SW 1271 (cell line): ENCODE measurements at places on chromosomes 1 and 21.

GRCh38 chr1:92478393-92478792, 8.3 kb downstream of the GFI1 start:
- no peak for DNase-seq

- DNase-seq = peak; percentile 29
Measured at GRCh38 chr1:65687428-65688214, 105.1 kb upstream of the PDE4B start.

DNA sequence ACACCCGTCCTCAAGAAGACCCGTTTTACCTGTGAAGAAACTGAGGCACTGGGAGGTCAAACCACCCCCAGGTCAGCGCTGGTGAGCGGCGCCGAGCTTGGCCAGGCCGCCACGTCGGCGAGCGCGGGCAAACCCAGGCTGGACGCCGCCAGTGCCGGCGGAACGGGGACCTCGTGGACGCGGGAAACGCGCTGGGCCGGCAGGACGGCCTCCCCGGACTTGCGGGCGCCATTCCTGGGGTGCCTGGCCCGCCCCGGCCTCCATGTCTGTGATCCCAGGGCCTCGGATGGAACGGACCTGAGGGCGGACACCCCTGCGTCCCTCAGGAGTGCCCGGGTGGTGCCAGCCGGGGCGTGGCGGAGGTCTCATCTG, 764 bp upstream of the SUMO3 start:
- no peak for DNase-seq

GRCh38 chr1:248840946-248841345, 2.9 kb downstream of the ZNF672 start:
- DNase-seq = no peak

DNA sequence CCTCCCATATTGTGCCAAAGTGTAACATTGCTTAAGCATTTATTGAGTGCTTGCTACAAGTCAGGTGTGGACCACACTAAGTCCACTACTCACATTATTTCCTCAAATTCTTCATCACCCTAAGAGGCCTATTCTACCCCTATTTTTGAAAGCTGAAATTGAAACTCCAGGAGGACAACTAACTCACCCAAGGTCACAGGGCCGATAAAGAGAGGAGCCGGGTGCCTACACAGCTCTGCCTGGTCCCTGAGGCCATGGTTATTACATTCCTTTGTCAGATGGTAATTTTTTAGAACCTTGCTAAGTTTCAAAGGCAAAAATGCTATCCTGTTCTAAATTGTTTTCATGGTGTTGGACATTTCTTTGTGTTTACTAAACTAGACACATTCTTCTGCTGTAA, 24.2 kb upstream of the KLHDC8A start:
- DNase-seq = no peak

GRCh38 chr1:115678141-115678540, 36.4 kb downstream of the VANGL1 start:
- no peak for DNase-seq

DNA sequence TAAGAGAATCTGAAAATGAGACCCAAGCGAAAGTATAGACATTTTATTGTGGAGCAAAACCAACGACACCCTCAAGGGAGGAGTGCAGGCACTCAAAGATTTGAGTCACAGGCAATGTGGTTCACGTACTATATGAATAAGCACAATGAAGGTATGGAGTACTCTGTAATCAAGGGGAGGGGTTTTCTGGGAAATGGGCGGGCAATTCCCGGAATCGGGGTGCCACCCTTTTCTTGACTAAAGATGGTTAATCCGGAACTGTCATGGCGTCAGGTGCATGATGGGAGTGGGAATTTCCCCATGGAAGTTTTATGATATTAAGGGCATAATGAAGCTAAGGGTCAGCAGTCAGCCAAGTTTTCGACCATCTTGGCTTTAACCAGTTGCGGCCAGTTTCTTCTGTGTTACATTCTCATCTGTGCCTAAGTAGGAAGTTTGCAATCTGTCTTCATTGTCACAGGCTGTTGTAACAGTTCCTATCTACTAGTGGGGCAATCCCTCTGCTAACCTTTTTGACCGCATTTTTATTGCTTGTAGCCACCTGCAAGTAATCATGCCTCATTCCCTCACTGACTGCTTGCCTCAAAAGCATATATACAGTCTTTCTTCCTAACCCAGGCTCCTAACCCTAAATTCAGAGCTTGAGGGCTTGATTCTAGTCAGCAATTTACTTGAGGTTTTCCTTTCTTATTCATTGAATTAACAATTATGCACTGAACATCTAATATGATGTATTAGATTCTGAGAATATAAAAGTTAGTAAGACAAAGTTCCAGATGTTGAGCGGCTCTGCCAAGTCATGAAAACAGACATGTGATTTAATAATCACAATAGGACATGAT, 775 bp upstream of the AIM2 start:
- DNase-seq = no peak

GRCh38 chr1:36350659-36351226, 27.3 kb upstream of the EVA1B start:
- peak; percentile 66 for DNase-seq

DNA sequence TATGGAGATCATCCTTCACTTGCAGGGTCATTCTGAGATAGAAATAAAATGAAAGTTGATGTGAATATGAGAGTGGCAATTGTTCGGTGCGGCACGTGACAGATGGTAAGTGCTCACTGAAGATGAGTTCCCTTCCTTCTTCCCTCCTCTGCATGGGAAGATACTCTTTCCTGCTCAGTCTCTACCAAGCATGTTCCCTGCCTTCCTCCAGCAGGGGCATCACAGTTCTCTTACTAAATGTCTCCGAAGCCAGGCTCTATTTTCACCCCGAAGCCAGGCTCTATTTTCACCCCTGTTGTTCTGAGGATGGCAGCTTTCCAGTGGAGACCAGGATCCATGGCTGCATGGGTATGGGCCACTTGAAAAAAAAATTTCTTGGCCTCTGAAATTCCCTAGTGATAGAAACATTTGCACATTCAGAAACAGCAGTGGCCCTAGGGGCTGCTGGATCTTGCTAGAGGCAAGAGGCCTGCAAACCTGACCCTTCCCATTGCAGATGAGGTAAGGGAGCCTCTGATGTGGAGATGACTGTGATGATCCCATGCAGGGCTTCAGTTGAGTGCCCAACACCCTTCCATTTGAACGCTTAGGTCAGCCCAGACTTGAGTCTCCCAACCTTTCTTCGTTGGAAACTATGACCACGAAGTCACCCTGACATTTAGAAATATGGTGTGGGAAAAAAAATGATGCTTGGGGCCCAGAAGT, 123.7 kb upstream of the HMGB4 start:
- DNase-seq = no peak

DNA sequence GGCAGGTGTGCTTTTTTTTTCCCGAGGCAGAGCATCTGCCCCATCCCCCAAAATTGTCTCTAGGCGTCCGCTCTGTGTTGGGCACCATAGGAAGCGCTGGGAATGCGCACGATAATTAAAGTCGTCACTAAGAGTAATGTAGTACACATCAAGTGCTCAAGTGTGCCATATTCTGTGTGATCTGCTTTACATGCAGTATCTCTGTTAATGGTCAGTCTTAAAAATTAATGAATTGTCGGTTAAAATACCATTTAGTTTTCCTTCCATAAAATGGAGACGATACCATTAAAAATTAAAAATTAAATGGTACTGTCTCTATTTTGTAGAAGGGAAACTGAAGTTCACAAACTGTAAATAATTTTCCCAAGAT, 544 bp upstream of the CCT8 start:
- DNase-seq = no peak

GRCh38 chr1:31243501-31244286, 4.0 kb upstream of the NKAIN1 start:
- no peak for DNase-seq

DNA sequence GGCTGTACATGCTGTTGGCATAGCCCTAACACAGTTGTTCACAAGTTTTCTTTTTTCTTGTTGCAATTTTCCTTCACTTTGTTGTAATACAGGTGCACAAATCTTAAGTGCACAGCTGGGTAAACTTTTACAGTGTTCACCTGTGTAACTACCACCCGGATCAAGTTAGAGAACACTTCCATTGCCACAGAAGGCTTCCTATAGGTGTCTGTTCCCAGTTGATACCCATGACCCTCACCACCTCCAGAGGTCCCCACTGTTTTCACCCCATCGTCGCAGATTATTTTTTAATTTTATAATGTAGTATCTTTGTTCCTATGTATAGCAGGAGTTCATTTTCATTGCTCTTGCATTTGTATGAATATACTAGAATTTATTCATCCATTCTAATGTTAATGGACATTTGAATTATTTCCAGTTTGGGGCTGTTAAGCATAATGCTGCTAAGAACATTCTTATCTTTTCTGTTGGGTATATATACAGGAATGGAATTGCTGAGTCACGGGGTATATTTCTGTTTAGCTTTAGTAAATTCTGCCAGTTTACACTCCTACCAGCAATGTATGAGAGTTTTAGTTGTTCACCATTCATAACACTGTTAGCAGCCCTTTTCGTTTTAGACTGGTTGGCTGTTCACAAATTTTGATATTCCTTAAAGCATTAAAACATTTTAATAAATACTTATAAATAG, 16.4 kb downstream of the SPRTN start:
- DNase-seq = no peak

GRCh38 chr1:119885903-119886783, 10.2 kb downstream of the ADAM30 start:
- DNase-seq = peak; percentile 8

DNA sequence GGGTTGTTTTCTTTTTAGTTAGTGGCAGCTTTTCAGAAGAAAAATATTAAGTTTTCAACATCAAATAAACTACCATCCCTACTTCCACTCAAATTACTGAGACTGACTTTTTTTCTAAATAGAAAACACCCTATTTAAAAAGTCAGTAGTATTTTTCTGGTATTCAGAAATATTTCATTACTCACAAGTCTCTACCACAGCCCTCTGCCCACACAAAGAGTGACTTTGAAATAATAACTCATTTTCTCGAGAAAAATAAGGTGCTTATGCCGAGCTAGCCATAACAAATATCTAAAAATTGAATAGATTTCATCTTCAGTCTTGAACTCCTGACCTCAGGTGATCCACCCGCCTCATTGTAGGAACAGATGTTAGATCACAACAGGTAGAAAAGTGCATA, 41.8 kb upstream of the USP25 start:
- DNase-seq = no peak

DNA sequence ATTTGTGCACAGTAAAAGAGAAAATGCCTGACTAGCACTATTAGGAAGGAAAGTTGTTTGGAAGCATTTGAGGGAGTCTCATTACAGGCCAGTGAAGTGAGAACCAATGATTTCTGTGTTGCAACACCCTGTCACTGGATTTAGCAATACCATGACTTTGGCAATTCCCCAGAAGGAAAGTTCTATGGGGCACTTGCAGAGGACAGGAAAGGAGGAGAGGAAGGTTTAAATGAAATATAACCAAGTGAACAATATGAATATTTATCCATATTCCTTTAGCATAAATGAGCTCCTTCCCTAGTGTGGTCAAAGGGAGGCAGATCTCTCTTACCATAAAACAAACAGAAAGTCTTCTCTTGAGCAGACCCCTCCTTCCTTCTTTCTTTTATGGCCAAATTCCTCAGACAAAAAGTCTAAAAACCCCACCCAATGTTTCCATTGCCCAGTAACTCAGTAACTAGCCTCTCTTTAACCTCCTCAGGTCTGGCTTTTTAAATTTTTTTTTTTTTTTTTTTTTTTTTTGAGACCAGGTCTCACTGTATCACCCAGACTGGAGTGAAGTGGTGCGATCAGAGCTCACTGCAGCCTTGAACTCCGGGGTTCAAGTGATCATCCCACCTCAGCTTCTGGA, 5.5 kb downstream of the TLR5 start:
- no peak for DNase-seq

- peak; percentile 78 for DNase-seq
Measured at GRCh38 chr1:9275567-9276034, 17.1 kb upstream of the SPSB1 start.

DNA sequence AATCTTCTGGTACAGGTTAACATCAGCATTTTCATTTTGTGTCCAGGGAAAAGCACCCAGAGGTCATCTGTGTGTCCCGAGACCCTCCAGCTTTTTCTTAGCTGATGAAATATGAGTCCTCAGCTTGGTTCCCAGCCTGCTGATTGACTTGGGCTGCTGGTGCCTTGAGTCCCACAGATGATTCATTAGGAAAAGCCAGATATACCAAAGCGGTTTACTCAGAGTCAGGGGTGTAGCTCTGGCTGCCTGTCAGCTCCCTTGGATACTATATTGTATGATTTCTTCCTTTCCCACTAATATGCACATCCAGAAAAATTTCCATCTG, 43.7 kb upstream of the MAB21L3 start:
- DNase-seq = no peak

DNA sequence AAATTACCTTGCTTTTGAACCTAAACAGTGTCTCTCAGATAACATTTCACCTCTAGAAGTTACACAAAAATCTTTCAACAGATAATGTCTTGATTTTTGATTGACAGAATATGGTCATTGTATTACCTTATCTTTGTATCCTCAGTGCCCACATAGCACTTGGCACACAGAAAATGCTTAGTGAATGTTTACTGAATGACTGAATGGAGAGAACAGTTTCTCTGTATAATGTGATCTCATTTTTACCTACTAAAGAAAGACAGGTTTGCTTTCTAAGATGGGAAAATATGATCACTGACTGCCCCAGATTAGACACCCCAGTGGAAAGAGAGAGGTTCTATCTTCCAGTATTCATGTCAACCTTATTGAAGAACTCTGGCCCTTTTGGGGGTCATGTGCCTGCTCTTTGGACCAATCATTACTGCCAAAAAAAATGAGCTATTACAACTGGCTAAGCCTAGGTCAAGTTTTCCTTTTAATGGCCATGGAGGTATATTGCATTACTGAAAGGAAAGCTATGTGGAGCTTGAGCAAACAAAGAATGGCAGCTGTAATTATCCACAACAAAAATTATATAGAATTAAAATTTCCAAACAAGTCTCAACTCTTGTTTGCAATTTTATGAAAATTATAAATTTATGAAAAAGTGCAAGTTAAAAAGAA, 117.4 kb downstream of the MAGI3 start:
- DNase-seq = no peak

GRCh38 chr1:159974350-159974965, 20.4 kb upstream of the SLAMF9 start:
- no peak for DNase-seq

DNA sequence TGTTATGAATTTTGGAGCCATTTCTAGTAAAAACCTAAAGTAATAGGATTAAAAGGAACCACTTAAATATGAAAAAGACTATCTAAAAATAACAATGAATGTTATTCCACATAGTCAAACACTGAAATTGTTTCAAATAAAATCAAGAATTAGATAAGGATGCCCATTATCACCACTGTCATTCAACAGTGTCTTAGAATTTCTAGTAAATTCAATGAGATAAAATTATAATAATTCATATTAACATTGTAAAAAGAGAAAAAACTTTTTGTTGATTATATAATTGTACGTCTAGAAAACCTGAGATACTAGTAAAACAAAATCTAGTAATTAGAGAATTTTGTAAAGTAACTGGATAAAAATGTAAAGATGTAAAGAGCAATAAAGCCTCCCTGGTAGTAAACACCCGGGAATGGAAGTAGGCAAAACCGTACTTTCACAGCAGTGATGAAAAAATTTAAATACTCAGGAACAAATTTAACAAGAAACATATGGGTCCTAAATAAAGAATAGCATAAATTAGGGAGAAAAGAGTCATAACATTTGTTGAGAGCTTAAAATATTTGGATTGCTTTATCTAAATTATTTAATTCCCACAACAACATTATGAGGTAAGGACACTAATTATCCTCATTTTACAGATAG, 56.4 kb downstream of the LBR start:
- DNase-seq = no peak

GRCh38 chr1:206142011-206142410, 24.8 kb upstream of the AVPR1B start:
- DNase-seq = no peak

GRCh38 chr1:172278478-172278877, 142.0 kb upstream of the C1orf105 start:
- DNase-seq = no peak

GRCh38 chr1:67274623-67275325, 32.9 kb upstream of the IL12RB2 start:
- DNase-seq = no peak
